ENCODE measurements at places on chromosomes 3 and 15.
A peak's percentile ranks its signal among the peaks of the same experiment; 100 is the strongest.

- no peak for DNase-seq
Measured at GRCh38 chr15:94021621-94022320, 209.6 kb upstream of the MCTP2 start.

GRCh38 chr3:31161889-31162288 is 267.4 kb upstream of the GADL1 start:
- no peak for DNase-seq

GRCh38 chr3:43499256-43499655 is 122.6 kb downstream of the ANO10 start:
- DNase-seq = no peak

DNA sequence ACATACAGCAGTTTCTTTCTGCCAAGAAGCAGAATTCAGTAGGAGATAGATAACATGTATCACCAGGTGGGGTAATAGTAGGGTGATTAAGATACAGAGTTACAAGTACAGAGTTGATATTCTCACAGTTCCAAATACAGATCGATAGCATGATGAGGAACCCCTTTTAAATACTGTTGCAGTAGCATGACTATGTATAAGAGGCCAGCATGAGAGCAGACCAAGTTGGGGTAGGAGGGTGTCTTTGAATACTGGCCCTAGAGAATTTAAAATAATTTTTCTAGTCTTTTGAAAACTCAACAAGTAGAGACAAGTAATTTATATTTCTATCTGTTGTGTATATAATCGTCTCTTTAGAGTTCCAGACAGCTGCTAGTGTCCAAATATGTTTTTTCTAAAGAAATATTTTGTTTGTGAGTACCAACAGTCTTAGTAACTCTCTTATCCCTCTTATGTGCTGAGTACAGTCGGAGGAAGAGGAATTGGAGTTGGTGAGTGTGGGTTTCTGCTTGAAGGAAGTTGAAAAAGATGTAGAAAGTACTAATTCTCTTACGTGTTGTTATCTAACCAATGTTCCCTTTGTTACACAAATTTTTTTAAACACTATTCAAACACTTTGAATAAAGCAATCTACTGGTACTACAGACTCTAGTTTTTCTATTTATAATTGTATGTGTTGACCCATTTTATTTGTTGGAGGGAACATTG is 30.2 kb downstream of the LYSMD4 start:
- DNase-seq = no peak

GRCh38 chr3:4395448-4395847 is 71.6 kb downstream of the SUMF1 start:
- DNase-seq = no peak

GRCh38 chr3:53082736-53083135 is 36.9 kb upstream of the SFMBT1 start:
- DNase-seq = no peak

- no peak for DNase-seq
Measured at GRCh38 chr3:12205171-12205570, 46.5 kb upstream of the TIMP4 start.

DNA sequence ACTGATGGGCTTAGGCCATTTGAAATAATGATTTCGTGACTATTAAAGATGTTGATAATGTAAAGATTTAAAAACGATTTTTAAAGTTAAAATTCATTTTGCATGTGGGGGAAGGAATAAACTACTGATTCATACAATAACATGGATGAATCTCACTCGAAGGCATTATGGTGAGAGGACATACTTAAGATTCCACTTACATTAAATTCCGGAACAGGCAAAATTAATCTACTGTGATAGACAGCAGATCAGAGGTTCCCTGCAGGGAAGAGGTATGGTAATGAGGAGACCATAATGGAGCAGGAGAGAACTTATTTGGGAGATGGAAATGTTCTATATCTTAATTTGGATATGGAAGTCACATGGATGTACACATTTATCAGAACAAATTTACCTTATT is 28.4 kb upstream of the RAB6B start:
- DNase-seq = no peak

GRCh38 chr3:182440101-182440500 is 353.2 kb upstream of the ATP11B start:
- no peak for DNase-seq

DNA sequence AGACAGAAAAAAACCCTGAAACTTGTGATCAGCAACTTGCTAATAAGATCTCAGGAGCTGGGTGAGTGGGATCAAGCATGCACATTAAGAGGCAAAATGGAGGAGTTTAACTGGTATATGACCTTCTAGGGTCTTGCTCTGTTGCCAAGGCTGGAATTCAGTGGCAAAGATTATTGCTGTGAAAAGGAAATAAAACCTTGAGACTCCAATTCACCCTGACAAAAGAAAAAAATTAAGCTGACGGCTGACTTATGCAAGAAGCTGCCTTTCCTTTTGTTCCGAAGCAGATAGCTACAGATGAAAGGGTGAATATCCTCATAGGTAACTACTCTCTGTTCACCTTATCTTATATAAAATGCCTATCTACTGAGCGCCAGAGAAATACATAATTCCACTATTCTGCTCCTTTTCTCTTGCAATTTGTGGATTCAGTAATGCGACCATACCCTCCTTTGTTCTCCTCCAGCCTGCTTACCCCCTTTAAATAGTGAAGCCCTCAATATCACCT is 68.9 kb downstream of the HERC1 start:
- no peak for DNase-seq

DNA sequence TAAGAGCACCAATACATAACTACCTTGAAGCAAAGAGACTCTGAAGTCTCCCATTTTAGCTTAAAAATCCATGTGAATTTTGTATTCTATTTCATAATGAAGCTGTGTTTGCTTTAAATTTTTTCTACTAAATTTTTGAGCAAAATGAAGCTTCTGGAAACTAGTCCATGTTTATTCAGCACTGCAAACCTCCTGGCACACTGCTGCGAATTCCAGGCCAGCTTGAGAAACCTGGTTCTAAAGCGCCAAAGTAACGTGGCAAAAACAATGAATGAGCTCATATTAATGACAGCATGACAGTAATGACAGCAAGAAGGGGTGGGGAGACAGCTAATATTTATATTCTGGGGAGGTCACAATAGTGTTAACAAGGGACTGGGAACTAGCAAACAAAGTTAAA is 25.7 kb downstream of the CEP152 start:
- DNase-seq = no peak

DNA sequence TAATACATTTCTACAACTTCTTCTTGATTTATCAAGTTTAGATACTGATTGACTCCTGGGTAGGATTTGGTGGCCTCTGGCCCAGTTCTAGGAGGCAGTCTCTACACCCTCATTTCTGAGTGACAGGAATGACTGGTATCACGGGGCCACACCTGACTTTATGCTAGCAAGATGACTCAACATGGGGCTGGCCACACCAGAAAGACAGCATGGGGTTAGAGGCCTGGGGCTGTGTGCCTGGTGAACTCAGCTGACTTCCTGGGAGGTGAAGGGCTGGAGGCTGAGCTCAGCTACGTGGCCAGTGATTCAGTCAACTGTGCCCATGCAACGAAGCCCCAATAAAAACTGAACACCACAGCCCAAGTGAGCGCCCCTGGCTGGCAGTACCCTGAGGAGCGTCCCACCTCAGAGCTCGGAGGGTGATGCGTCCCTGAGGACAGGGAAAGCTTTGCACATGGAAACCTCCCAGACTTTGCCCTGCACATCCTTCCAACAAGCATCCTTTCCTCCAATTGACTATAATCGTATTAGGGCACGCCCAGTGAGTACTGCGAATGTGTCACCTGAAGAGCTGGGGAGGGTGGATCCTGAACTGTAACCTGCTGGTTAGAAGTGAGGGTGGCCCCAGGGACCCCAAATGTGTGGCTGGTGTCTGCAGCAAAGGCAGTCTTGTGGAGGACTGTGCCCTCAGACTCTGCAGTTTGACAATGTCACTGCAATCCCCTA is 57.2 kb downstream of the NIPA2 start:
- no peak for DNase-seq

GRCh38 chr3:27644941-27645340 is 77.2 kb downstream of the EOMES start:
- DNase-seq = no peak

DNA sequence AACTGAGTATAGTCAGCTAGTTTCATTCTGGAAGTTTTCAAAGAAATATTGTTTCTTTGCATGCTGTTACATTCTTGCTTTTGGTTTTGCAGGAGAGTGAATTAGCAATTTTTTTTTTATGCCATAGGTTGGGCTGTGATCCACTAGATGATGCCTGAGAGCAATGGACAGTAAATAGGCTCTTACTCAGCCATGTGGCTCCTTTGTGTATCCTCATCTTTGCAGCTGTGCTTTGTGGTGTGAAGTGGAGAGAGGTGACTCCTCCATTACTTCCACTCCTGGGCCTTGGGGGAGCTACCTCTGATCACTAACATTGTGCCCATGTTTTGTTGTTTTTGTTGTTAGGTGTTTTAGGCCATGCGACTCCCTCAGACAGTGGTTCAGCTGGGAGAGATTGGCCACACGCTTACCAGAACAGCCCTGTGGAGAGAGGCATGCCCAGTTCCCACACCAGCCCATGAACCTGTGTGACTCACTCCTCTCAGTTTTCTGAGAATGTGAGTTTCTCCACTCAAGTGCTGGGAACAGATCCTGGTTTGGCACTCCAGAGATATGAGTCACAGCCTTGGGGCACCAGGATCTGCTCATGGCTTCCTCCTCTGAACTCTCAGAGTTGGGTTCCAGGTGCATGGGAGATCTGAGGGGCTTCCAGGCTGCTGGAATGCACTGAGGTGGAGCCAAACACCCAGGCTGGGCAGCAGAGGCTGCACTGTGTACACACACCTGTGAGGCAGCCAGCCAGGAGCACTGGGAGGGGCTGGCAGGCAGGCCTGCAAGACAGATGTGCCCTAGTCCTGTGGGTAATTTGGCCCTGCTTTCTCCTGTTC is 785.3 kb downstream of the ROBO2 start:
- DNase-seq = no peak

GRCh38 chr15:90234096-90234988 is at the start of gene GDPGP1:
Gene GDPGP1, plus strand, starts transcription at chr15:90234209. Its CDS starts 6,700 bp downstream, at chr15:90240909.
- DNase-seq = peak; percentile 65

- no peak for DNase-seq
Measured at GRCh38 chr3:59143447-59143846, 93.6 kb upstream of the CFAP20DC start.

DNA sequence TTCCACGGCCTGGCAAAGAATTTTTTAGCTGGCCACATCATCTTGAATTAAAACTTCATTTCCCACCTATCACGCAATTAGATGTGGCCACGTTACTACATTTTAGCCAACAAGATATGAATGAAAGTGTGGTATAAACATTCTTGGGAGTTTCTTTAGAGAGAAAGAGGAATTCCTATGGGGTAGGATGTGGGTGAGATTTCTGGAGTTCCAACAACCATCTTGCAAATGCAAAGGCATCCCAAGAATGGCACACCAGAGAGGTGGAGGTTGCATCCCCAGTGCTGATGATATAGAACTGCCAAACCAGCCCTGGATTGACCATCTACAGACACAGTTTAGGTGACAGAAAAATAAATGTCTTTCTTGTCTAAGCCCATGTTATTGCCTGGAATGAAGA is 66.3 kb upstream of the AKAP13 start:
- DNase-seq = no peak

- no peak for DNase-seq
Measured at GRCh38 chr3:11457135-11457534, 184.9 kb downstream of the ATG7 start.

GRCh38 chr3:46565607-46566039 is 479 bp downstream of the LRRC2 start:
- no peak for DNase-seq

DNA sequence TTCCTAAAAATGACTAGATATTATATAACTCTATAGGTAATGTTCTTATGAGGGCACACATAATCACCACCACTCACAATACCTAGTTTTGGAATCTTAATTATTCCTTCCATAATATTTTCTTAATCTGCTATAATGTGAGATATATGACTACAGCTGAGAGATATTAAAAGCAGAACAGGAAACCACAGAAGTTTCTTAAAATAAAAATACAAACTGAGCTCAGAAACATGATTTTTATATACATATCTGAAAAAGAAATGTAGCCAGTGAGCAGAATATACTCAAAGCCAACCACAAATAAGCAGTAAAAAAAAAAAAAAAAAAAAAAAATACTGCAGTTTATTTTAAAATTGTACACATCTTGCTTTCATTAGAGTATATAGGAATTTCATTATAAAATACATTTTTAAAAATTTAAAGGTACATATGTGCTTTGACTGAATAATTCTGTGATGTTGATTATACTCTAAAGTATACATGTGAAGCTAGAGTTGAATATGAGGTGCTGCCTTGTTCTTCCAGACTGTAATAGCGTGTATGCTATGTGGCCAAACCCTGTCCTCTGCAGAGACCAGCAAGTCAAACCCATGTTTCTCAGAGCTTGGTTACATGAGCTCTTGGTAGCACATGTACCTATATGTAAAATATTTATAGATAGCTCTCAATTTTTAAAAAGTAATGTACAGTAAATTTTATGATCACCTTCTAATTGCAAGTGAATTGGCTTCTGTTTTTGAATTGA is 175.0 kb downstream of the UBE2E2 start:
- no peak for DNase-seq

DNA sequence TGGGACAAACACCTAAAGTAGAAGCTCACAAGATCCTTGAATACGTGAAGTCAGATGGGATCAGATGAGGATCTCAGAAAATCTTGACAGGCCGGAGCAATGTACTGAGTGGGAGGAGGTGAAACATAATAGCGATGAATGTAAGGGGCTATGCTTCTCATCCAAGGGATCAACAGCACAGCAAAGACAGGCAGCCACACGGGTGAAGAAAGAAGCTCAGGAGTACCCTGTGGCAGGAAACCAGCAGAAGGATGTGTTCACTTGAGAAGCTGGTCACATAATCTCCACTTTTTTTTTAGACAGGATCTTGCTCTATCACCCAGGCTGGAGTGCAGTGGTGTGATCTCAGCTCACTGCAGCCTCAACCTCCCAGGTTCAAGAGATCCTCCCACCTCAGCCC is 92.4 kb downstream of the MEGF11 start:
- DNase-seq = no peak

GRCh38 chr15:98230975-98231374 is 270.5 kb downstream of the ARRDC4 start:
- no peak for DNase-seq

GRCh38 chr3:102512734-102513504 is 78.1 kb downstream of the ZPLD1 start:
- no peak for DNase-seq

GRCh38 chr3:179321668-179322285 is 1.1 kb upstream of the ZNF639 start:
- no peak for DNase-seq

All from NCI-H1417 treated with DMSO at 0.1 percent for 48 hours (cell line).